Stimulated activated CD4-positive, alpha-beta T cell treated with anti-CD3 and anti-CD28 coated beads, TNF-alpha, amount 100 ng/mL, for 1 hour (primary cell): ENCODE measurements at places on chromosomes 5 and 9.

DNA sequence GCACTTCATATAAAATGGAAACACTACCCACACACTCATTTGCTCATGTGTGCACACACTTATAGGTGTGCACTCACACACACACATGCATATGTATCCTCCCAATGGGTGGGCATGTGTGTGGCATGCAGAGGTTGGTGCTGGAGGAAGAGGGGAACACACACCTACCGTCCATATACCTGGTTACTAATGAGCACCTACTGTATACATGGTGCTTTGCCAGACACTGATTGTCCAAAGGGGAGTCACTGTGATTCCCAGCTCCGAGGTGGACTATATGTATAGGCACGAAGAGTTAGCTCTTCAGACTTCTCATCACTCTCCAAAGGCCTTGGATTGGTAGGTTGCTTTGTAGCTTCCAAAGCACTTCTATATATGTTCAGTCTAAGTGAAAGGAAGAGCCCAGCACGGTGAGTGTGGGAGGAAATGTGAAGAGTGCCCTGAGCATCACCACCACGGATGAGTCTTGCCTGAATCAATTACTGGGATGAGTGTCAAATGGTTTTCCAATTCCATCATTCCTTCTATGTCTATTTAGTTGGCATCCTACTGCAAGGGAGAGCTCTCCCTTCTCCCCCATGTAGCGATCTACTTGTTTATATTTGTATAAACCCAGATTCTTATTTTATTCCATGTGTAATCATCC lies 12.6 kb upstream of the ERGIC1 start:
- no peak for DNase-seq

DNA sequence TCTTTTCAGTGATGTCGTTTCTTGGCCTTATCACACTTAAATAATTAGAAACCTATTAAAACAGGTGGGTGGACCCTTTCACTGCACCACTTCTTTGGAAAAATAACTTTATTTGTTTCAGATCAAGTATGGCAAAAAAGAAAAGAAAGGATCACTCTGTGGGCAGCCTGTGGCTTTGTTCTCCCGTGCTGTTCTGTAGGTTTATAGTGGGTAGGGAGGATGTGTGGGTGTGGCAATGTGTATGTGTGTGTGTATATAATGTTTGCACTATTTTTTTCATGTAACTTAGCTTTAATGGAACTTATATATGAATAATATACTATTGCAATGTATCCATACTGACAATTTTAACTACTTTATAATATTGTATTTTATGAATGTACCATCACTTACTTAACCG lies 85.9 kb downstream of the ACTBL2 start:
- DNase-seq, result no peak

DNA sequence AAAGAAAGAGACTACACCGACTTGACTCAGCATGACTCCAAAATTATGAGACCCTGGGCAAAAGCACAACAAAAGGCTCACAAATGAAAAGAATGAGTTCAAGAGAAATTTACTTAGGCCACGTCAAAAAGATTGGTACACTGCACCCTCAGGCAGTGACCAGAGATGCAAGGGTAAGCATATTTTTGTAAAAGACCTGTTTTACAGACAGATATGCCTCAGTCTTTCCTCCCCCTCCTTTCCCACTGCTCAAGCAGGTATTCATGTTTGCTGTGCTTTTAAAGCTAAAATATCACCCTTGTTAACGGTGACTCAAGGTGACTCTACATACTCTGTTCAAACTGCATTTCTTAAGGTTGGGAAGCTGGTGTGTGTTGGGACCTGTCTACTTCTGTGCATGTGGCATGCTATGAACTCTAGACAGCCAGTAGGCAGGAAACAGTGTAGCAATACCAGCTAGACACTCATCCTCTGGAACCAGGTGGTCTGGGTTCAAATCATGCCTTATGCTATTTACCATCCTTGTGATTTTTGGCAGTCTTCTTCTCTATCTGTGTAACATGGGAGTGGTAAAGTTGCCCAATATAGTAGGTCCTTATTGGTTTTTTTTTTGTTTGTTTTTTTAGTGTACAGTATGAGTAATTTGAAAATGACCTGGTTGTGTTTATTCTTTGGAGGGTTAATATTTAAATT lies 98.7 kb downstream of the TLE4 start:
- DNase-seq, result no peak

- DNase-seq, result no peak
Observed at GRCh38 chr5:136337788-136338187, 27.6 kb downstream of the TRPC7 start.

DNA sequence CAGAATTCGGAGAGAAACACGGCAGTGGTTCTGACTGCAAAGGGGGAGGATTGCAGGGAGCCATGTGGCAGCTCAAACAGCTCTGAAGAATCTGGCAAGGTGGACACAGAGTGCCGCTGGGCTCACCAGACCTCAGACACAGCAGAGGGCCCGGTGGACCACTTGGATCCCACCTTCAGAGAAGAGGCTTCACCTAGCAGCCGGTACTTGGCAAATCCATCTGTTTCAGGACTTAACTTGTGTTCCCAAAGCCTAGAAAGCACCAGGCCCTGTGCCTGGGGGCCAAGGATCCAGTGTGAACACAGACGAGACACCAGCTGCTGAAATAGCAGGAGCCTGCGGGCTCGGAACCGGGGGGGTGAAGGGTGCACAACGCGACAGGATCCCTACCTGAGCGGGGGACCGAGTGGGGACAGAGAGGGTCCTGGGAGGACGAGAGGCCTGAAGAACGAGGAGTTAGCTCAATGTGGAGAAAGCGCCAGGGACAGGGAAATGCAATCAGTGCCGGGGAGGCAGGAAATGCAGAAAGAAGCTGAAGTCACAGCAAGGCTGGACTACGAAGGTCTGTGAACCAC lies 44.6 kb downstream of the BTNL9 start:
- DNase-seq, result no peak
